Uterus (tissue), 4 donors: ENCODE measurements at places on chromosomes 2 and 18. TPM values are rescaled to one million over a fixed set of nuclear protein-coding genes. Genes with fewer than 3 reads are reported as not detected.

KHK gene
- total RNA-seq = 5.6 TPM

- peak; percentile 52 for DNase-seq
Measured at GRCh38 chr2:12824351-12824777, 107.6 kb downstream of the TRIB2 start.

DSG2 gene
- 3.5 TPM for total RNA-seq

ACKR3 gene
- 61.5 TPM for total RNA-seq

DNA sequence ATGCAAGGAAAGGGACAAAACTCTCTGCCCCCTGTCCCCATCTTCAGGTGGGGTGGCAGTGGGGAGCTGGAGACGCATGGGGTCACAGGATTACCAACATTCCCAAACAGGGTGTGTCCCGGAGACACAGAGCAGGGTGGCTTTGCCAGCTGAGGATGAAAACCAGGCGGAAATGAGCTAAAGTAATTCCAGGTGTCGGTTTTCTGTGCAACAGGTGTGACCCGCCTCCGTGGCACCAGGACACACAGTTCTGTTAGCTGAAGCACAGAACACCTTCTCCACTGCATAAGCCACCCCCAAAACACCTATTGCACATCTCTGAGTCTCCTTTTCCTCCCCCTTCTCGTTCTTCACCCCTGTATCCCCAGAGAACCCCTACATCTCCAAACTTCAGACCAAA is 122.7 kb upstream of the GLI2 start:
- DNase-seq = no peak

GRCh38 chr2:85635636-85636035 is 19.6 kb downstream of the USP39 start:
- no peak for DNase-seq

GRCh38 chr2:25230948-25231311 is 62.5 kb upstream of the POMC start:
- no peak for DNase-seq

- DNase-seq = no peak
Measured at GRCh38 chr2:184463102-184463865, 135.0 kb upstream of the ZNF804A start.

GRCh38 chr18:43547456-43547855 is 270.2 kb upstream of the SYT4 start:
- DNase-seq = no peak

- no peak for DNase-seq
Measured at GRCh38 chr2:7363906-7364305, 446.7 kb downstream of the RNF144A start.

DNA sequence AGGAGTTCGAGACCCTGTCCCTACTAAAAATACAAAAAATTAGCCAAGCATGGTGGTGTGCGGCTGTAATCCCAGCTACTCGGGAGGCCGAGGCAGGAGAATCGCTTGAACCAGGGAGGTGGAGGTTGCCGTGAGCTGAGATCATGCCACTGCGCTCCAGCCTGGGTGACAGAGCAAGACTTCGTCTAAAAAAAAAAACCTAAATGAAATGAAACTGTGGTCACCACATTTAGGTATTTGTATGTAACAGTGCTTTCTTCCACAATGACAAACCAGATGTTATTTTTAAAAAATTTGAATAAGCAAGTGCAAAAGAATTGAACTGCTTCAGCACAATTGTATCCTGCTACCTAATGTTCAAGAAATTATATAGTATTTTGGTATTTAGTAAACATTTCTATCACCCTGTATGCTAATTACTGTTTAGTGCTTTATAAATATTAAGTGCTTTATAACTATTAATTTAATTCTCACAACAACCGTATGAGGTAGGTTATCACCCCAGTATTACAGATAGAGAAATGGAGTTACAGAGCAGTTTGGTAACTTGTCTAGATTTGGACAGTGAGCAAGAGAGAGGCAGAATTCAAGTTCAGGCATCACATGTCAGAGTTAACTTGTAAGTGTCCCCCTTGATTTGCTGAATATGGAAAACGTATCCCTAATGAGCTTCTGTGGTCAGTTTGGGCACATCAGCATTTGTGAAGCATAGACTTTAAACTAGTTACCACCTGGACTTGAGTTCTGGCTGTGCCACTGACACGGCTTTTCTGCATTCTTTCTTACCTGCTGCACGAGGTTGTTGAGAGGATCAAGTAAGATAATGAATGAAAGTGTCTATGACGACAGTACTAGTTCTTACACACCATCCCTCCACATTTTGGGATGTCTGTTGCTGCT is 14.4 kb downstream of the PHLPP1 start:
- DNase-seq = no peak

OSBPL1A gene
- total RNA-seq = 72.4 TPM

NR4A2 gene
- total RNA-seq = 15.9 TPM

SULT6B1 gene
- total RNA-seq = not detected

TFPI gene
- 99.4 TPM for total RNA-seq

TTN gene
- total RNA-seq = 10.0 TPM

GRCh38 chr2:47720559-47720958 is 62.4 kb upstream of the MSH6 start:
- DNase-seq = no peak

DNA sequence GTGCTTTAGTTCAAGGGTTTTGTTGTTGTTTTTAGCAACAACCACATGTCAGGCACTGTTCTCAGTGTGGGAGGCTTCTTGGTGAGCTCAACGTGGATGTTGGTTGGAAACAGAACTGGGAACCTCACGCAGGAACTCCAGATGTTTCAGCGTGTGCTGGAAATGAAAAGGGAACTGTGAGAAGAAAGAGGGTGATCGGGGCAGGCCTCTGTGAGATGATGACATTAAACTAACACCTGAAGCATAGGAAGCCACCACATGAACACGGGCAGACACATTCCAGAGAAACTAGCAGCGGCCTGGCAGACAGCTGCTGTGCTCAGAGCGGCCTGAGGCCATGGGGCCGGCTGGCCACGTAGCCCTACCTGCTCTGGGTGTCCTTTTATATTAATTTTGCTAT is 66.4 kb downstream of the COA5 start:
- DNase-seq = no peak

DNA sequence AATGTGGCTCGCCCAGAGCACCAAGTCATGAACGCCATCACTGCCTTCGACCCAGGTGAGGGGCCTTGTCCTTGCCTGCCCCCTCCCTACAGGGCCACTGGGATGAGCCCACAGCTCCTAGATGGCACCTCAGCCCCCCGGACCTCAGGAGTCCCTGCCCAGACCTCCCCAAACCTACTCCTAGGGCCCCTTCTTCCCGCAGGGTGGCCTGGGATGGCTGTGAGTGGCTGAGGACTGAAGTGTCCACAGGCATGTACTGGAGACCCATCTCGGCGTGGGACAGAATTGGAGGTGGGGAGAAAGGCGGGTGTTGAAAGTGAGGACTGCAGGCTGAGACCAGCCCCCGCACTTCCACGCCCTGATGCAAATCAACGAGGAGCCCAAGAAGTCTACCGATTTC is 2.8 kb upstream of the TUBB6 start:
- no peak for DNase-seq

DNA sequence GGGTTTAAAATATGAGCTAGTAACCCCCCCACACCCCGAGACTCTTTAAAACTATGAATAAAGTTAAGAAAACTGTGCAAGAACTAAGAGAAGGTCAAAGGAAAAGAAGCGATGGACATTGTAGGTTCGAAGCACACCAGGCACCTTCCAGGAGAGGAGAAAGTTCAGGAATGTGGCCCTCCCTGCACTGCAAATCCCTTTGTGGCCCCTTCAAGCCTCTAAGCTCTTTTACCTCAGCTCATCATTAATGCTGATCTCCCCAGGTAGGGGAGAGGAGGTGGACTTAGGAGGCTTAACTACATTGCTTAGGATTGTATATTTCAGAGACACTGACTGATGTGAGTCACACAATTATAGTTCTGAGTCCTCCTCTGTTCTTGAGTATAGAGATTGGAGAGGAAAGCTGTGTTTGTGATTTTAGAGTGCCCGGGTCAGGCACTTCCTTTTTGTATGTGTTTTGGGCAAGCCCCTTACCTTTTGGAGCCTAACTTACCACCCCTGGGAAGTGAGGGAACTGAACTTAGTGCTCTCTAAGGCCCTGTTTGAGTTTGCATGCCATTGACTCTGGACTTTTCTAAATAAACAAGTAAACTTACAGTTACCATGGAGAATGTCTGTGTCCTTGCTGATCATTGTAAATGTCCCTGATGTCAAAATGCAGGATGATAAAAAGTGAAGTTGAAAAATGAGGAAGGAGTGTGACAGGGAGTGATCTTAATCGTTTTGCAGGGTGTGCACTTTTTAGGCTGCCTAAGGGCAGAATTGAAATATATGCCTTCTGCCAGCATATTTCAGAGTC is 140.8 kb upstream of the ZEB2 start:
- no peak for DNase-seq

NETO1 gene
- total RNA-seq = not detected

GRCh38 chr18:52334896-52335295 is 5.1 kb upstream of the DCC start:
- DNase-seq = no peak

DNA sequence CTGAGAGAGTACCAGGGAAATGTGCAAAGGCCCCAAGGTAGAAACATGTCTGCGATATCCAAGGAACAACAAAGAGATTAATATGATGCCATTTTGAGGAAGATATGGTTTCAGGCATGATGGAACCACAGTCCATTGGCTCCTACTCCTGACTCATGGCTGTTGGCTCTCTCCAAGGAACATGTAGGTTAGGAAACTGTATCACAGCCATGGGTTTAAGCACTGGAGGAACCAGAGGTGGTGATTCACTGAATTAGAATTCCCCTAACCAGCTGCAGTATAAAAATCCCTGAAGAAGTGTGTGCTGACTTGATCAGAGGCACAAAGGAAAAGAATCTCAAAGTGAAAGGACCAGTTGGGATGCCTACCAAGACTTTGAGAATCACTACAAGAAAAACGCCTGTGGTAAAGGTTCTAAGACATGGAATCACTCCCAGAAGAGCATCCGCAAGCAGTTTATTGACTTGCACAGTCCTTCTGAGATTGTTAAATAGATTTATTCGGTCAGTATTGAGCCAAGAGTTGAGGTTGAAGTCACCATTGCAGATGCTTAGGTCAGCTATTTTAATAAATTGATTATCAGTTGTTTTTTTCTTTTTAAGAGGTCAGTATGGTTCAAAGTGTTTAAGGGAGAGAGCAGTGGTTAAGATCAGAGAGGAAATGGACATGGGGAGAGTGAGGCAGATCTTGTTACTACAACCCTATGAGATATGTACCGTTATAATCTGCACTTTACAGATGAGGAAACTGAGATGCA is 110.7 kb upstream of the OTX1 start:
- DNase-seq = no peak

TDRD15 gene
- not detected for total RNA-seq

ABCB11 gene
- total RNA-seq = not detected

SCN2A gene
- total RNA-seq = 0.88 TPM

DNA sequence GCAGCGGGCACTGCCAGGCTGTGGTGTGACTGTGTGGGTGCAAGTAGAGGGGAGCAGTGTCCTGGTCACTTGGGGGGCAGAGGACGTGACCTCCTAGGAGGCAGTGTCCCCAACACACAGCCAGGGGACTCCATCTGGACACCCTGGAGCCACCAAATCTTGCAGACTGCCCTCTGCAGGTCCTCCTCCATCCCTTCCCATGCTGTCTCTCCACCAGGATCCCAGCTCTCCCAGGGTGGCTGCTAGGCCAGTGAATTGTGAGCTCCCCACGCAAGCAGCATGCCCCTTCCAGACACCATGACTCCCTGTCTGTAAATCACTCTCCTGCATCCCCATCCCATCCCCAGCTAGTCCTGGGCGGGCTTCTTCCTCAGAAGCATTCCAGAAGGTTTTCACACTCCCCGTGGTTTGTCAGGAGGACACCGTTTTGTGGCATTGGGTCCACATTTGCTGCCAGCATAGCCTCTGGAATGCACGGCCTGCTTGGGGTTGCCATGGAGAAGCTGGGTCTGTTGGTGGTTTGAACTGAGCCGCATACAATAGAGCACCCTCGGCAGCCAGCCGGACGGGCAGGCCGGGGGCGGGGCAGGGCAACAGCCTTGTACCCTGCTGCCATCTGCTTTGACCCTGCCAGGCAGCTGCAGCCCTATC is 210.7 kb downstream of the KLHL29 start:
- DNase-seq = peak; percentile 45

DNA sequence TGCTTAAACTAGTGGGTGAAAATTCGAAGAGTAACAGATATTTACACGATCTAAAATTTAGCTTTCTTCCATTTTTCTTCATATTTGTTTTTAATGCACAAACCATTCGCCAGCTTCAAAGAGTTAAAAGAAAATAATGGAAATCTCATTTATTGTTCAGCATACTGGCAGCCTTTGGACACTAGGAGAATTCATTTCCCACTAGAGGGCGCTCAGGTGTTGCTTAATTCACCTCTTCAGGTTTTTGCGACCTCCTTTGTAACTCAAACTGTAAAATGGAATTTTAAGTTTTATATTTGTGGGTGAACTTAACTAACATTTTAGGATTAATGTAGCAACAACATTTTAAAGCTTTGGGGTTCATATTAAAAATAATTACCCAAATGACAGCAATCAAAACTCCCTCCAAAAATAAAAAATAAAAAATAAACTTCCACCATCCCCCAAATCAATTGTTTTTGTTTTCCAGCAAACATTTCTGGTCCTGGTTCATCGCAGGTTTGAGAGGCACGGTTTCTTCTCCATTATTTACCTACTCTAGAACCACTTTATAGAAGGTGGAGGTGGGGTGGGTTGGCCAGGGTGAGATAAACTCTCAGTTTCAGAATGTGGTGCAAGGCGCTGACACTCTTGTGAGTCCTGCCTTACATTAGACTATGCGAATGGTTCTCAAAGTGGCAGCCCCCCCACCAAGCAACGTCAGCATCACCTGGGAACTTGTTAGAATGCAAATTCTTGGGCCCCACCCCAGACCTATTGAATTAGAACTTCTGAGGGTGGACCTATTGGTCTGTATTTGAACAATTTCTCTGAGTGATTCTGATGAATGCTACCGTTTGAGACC is 24.7 kb upstream of the PNPT1 start:
- DNase-seq = peak; percentile 39

KLHL29 gene
- total RNA-seq = 8.7 TPM

IL1RL2 gene
- total RNA-seq = 1.3 TPM

CD8B2 gene
- total RNA-seq = not detected

DNA sequence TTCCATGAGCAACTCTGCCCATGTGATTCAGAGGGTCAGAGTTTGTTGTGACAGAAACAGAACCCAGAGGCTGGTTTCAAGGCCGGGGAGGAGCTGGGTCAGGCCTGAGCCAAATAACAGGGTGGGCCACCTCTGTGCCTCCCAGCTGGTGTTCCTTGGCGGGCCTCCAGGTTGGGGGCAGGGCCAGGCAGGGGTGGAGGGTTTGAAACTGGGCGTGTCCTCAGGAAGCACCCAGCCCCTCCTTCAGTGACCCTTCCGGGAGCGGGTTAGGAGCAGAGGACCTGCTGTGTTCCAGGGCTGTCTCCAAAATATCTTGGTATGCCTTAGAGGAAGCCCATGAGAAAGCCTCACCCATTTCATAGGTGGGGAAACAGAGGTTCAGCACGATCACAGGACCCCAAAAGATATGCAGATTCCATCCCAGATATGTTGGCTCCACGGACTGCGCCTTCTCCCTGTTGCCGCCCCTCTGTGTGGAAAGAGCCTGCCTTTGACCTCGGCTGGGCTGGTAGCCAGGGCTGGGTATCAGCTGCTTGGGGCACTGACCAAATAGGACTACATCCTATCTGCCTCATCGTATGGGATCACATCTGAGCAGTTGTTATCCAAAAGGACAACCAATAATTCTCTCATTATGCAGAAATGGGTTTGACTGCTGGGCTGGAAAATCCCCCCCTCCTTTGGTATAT is 74.8 kb upstream of the GLI2 start:
- no peak for DNase-seq
